ENCODE measurements at places on chromosomes 5 and 9.

DNA sequence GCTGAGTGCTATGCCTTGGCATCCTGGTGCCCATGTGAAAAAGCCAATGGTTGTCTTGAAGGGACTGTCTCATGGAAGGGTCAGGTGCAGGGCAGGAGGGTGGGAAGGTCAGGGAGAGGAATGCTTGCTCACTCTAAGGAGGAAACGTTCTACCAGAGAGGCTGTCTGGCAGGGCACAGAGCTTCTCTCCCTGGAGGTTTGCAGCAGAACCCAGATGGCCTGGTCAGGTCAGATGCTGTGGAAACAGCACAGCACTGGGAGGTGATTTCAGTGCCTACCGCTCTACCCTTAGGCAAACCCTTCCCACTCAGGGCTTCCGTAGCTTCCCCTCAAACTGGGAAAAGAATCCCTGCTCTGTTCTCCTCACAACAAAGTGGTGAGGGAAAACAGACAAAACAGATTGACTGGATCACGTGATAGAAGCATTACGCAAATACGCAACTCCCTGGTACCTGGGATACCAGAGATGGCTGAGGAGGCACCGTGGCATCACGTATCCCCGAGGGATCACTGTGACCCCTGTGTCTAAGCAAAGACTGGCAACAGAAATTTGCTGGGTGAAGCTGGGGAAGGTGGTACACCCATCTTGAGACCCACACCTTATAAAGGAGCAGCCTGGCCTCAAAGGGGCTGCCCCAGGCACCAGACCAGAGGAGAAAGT, 3.9 kb upstream of the MGAT1 start:
- no peak for DNase-seq

DNA sequence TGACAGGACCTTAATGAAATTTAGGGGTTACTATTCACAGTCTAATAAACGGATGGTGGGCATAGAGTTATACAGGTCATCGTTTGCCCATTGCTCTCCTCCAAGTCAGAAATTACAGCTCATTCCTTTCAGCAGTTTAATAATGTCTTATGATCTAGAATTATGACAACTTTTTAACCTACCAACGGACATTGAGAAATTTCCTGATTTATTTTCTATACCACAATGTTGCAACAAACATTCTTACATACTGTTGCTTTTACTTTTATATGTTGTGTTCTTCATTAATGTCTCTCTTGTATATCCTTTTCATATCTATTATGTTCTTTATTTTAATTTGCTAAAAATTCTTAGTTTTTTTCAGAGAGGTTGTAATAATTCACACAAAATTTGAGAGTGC, 152.8 kb upstream of the PRLR start:
- no peak for DNase-seq

- DNase-seq: no peak
Observed at GRCh38 chr9:79692857-79693571, 121.2 kb downstream of the TLE4 start.

- DNase-seq: no peak
Observed at GRCh38 chr9:131099102-131099606, 2.8 kb downstream of the AIF1L start.

DNA sequence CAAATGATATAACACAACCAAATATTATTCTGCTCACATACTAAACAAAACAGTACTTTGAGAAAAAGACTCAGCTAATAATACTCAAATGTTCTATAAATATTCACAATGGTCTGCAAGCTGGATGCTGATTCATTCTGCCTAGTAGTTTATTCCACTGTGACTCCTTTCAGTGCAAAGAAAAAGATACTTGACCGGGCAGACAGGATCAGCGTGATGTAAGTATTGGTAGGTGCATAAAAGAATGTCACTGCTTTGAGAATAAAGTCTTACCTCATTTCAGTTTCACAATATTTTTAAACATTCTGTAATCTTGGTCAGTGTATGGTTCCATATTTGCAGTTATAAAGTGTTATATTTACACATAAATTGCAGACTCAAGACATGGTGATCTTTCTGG, 223.0 kb upstream of the NUDT12 start:
- no peak for DNase-seq
